ENCODE measurements at places on chromosomes 3 and 15.

- DNase-seq = no peak
These were observed 96.3 kb upstream of the CHRM5 start for GRCh38 chr15:33871980-33872379.

GRCh38 chr3:194095464-194095863, 40.5 kb upstream of the HES1 start:
- no peak for DNase-seq

DNA sequence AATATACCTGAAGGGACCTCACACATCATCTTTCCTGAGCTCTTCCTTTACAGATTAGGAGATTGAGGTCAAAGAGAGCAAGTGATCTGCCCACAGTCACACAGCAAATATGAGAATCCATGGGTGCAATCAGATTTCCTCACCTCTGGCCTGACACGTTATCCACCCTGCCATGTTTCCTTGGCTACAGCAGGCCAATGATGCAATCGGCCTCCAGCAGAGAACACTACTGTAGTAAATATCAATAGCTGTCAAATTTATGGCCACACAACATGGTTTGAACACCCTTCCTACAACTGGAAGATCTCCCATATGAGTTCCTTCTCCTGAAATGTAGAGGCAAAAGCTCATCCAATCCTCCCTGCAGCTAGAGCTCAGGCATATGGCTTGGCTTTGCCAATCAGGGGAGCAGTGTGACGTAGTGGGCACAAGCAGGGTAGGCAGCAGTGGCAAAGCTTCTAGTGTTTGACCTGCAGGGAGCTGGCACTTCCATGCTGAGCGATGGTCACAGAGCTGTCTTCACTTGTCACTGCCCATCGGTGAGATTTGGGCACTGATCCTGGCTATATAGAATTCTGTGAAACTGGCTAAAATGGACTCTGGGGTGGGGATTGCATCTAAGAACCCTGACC, 271.3 kb downstream of the TJP1 start:
- DNase-seq = no peak

GRCh38 chr3:110686701-110687100, 384.9 kb upstream of the NECTIN3 start:
- no peak for DNase-seq

GRCh38 chr3:164550857-164551256, 527.4 kb downstream of the SI start:
- DNase-seq = no peak

GRCh38 chr3:52471371-52472238, 16.2 kb downstream of the NISCH start:
- no peak for DNase-seq

Data from effector CD4-positive, alpha-beta T cell (primary cell).